Effector CD8-positive, alpha-beta T cell (primary cell): ENCODE measurements at places on chromosomes 4 and X.

GRCh38 chr4:114040319-114041116 is 61.1 kb upstream of the ARSJ start:
- no peak for DNase-seq

DNA sequence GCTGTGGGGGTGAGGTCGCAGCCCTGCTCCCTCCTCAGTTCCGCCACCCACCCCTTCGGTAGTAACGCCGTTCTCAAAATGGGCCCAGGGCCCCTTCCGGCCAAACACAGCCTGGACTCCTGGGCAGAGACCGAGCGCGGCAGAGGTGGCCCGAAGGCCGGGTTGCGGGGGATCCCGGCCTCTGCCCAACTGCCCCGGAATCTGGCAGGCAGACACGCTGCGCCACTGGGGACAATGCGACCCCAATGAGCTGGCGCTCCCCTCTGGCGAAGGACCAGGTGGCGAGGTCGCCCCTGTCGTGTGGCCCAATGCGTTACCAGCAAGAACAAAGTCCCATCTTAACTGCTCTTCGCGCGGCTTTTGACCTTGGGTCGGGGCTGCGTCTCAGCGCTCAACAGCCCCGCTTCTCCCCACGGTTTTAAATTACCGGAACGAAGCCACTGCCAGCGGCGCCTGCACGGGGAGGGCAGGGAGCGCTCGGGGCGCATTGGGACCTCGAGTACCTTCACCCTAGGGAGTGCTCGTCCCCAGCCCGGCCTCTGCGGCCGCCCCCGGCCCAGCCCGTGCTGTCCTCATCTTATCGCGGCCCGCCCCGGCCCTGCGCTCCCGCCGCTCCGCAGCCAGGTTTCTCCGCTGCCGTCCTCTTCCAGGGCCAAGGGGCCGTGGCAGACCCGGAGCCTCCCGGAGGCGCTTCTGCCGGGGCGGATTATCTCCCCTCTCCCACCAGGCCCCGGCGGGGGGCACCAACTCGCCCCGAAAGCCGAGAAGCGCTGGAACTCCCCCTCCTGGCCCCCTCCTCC is 22.2 kb upstream of the HMX1 start:
- no peak for DNase-seq

GRCh38 chrX:37763400-37763799 is 16.5 kb upstream of the CYBB start:
- no peak for DNase-seq

GRCh38 chrX:8413279-8413678 is 51.4 kb upstream of the VCX3B start:
- no peak for DNase-seq

GRCh38 chrX:131801911-131802310 is 221.2 kb upstream of the STK26 start:
- no peak for DNase-seq

- no peak for DNase-seq
These were observed 5.3 kb downstream of the HCFC1 start for GRCh38 chrX:153966283-153966688.

GRCh38 chrX:82934980-82935379 is 573.1 kb upstream of the POU3F4 start:
- DNase-seq, result no peak
